ENCODE measurements at places on chromosomes 4 and X.

GRCh38 chr4:13984991-13985800 is 357.7 kb upstream of the BOD1L1 start:
- no peak for DNase-seq

GRCh38 chr4:104490096-104490769 is 4.5 kb downstream of the CXXC4 start:
- DNase-seq: no peak

GRCh38 chr4:123821861-123822260 is 425.3 kb downstream of the SPRY1 start:
- peak; percentile 43 for DNase-seq

- no peak for DNase-seq
These were observed 30.2 kb downstream of the BCORL1 start for GRCh38 chrX:130012683-130013082.

DNA sequence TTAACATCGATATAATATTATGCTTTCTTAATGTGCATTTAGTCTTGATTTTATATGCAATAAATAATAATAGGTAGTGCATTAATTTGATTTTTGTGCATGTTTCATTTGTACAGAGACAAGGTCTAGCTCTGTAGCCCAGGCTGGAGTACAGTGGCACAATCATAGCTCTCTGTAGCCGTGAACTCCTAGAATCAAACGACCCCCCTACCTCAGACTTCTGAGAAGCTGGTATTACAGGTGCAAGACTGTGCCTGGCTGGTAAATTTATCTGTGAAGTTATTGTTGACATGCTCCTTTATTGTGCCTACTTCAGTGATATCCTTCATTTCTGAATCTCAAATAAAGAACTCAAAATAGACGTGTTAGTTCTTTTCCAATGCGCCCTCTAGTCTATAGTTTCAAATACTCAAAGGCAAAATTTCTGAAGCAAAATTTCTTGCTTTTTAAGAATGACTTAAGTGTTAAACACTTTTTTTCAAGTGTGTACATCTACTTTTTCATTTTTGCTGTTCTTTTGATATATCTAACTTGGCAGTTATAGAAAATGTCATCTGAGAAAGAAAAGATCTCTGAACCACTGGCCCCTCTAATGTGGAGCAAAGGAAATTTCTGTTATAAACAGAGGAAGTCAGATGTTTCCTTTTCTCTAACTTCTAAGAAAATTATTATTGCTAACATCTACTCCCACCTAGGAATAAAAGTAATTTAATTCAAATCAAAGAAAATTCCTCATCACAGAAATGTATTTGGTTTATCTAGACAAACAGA is 28.3 kb upstream of the GUCY1A1 start:
- no peak for DNase-seq

All from renal pelvis (tissue), 12 donors.